ENCODE measurements at places on chromosomes 6 and 20.

DNA sequence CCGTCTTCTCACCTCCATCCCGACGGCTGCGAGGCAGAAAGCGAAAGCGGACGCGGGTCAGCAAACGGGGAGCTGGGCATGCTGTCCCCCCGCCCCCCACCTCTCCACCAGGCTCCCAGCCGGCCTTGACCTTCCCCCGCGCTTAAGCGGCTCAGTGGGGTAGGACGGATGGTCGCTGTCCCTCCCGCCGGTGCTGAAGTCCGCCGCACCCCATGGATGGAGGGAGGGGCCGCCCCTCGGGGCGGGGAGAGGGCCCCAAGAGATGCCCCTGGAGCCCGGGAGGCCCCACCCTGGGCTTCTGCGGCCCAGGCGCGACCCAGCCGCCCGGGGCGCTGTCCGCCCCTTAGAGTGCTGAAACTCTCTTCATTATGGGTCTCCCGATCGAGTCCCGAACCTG lies at the start of gene KCNB1:
KCNB1 (minus strand) TSS at position 48 of the 397 bp plus-strand sequence. CDS start 188 bp downstream, outside the sequence.
- peak; percentile 9 for DNase-seq

DNA sequence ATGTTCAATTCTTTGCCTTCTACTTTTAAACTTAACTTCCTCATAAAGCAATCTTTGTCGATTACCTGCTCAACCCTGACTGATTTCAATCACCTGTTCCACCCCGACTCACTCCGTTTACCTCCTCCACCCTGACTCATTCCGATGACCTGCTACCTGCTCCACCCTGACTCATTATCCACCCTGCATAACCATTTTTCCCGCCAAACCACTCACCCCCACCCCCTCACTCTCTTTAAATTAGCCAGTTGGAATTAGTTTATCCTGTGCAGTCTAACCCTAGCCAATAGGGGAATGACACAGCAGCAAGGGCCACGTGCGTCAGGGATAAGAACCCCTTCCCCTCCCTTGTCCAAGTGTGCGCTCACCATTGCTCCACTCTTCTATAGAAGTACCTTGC lies 56.7 kb upstream of the MRAP2 start:
- DNase-seq = no peak

DNA sequence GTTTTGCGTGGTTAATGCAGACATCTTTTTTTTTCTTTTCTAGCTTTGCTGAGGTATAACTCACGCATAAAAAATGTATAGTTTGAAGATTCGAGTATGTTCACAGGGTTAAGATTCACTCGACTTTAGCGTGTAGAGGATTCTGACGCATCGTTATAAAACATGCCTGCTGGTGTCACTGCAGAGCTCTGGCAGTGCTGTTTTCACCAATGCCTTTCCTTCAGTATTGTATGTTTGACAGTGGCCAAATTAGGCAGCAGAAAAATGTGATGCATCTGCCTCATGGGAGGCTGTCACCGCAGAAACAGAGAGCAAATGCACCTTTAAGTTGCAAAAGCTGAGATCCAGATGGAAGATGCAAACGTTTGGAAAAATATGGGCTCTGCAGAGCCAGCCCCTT lies 18.0 kb upstream of the SIRPB2 start:
- DNase-seq = no peak

DNA sequence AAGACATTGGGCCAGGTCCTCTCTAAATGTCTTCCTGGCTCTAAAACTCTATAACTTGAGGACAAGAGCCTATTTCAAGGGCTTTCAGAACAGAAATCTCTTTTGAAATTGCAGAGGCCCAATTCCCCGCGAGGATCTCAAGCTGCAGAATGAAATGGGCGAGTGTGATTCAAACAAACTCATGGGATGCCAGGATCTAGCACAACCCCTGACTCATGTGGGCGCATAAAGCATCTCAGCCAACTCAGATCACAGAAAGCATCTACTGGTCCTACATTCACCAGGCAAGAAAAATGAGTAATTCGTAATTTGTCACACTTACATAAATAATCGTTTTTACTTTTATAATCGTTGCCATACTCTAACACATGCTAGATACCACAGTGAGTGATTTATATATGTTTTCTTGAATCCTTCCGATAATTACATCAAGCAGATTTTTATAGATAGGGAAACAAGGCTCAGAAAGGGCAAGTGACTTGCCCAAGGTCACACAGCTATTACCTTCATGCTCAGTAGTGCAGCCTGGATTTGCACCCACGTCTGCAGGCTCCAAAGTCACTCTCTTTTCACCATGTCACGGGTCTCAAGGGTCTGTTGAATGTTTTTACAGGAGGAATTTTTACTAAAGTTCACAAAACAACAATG lies 26.2 kb downstream of the FOXF2 start:
- no peak for DNase-seq

GRCh38 chr6:44487586-44487985 lies 100.1 kb downstream of the CDC5L start:
- no peak for DNase-seq

DNA sequence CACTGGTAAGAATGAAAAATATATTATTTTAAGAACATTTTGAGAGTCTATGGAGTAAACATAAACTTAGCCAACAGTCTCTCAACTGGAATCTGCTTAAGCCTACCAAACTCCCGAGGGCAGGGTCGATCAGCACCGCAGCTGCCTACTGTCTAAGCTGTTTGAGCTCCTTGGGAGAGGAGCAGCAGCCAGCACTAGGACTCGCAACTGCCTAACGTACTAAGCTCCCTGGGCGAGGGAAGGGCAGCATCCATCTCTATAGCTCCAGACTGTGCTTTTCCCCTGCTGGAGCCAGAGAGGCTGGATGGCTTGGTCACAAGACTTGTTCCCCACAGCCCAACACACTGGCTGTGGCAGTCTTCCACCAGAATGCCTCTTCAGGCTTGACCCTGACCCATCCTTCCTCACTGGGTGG lies 96.4 kb downstream of the MOXD1 start:
- no peak for DNase-seq

DNA sequence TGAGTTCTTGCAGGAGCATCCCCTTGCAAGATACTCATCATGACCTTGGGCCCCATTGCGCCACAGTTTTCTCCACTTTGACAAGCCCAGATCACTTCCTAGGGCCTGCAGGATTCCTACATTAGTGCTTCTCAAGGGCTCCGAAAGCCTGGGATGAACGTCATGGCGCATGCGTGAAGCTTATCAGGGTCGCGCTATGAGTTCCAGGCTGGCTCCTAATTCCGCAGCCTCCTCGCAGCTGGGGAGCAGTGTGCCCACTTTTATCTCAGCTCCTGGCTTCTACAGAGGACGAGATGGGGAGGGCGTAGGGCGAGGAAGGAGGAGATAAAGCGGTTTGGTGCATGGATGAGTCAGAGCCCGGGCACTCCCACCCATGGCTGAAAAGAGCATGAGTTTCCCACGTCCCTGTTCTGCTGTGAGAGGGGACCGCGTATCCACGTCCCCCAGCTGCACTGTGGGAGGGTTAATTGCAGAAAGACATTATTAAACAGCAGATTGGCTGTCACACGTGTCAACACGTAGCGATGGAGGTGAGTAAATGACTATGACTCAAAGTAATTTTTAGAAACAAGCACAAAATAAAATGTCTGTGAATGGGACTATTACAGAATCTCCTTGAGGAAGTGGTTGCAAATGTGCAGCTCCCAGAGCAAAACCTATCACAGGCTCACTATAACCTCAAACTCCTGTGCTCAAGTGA lies 72.9 kb upstream of the DSP start:
- DNase-seq = no peak

DNA sequence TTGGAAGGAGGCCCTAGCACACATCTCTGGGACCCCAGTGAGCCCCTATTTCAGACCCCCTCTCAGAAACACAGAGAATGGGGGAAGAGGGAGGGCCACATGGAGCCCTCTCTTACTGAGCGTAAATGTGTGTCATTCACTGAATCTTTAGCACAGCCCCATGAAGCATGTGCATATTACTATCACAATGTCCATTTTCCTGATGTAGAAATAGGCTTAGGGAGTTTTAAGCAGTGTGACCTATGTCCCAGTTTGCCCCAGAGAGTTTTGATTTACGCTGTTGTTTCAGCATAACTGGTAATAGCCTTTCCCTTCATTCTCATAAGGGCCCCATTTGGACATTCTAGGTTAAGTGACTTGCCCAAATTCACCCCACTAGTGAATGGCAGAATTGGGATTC lies 25.0 kb upstream of the TCP11 start:
- DNase-seq = no peak

DNA sequence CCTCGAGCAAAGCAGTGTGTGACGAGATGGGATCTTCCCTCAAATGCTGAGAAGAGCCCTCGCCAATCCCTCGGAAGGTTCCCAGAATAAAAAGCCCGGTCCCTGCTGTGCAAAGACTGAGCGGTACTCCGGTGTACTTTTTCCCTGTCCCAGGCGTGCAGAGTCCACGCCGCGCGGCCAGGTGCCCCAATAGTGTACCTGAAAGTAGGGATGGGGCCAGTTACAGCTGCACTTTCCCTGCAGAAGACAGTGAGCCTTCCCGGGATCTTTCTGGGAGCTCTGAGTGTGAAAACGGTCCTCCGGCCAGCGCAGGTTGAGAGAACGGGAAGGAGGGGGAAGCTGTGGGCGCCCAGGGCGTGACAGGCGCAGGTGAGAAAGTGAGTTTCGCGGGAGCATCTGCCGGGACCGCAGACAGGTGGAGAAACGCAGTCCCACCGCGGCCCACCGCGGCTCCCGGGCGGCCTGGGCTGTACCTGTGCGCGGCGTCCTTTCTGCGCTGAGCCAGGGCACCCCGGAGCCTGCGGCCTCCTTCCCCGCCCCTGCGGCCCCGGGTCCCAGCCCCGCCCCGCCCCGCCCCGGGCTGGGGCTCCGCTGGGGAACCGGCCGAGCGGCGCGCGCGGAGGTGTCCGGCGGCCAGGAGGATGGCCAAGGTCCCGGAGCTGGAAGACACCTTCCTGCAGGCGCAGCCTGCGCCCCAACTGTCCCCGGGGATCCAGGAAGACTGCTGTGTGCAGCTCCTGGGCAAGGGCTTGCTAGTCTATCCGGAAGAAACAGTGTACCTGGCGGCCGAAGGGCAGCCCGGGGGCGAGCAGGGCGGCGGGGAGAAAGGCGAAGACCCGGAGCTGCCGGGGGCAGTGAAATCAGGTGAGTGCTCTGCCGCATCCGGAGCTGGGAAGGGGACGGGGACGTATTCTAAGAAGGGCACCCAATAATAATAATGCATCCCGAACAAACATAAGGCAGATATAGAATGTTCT lies at the start of gene RFX6:
RFX6 (plus strand) TSS at position 608 of the 977 bp plus-strand sequence; CDS start at position 642, 34 bp downstream.
- no peak for DNase-seq

DNA sequence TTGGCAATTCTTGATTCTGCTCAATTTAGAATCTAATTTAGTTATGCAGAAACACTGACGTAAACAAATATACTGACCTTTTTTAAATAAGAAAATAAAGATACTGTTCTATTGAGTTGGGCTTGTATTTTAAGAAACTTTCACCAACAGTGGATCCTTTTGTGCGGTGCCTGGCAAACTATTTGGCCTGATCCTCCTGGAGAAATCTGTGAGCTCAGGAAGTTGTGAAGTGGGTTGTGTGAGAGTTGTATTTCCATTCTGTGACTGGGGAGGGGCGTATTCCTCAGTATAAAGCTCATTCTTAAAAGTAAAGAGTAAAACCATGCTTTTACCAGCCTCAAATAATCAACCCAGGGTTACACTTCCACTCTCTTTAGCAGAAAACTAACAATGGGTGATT lies 85.6 kb downstream of the SEL1L2 start:
- no peak for DNase-seq

GRCh38 chr6:53960311-53960710 lies 150.9 kb upstream of the MLIP start:
- DNase-seq = no peak

DNA sequence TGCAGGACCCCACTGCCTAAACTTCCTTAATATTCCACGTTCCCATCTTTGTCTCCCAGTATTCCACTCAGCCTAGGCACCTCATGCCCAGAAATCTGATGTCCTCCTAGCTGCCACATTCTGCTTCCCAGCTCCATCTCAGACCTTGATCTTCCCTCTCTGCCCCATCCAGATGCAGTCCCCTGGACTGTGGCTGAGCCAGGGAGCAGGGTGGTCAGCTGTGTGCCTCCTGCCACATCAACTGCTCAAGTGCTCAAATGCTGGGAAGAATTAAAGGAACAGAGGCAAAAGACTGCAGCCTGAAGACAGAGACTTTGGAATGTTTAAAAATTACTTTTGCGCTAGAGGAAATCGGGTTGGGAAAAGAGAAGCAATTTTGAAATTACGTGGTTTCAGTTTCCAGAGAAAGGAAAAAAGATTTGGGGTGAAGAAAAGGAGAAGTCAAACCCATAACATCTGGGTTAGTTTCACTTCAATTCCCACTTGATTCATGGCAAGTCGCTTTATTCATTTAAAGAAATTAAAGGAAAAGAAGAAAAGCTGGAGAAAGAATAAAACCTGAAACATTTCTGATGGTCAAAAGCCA lies 704.8 kb downstream of the PTPRT start:
- no peak for DNase-seq

DNA sequence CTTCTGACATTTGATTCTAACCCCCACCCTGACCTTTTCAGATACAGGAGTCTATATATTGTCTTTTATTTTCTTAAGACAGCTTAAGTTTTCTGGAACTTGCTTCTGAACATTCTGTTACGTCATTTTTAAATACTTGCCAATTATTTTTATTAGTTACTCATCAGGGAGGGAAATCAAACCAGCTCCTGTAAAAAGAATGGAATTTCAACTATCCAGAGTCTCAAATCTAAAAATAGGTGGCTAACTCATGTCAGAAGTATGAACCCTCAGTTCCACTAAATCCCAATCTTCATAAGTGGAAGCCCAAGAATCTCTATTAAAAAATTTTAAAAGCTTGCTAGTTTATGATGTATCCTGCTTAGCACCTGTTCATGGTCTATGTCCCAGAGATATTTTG lies 900.0 kb downstream of the KIF16B start:
- no peak for DNase-seq

GRCh38 chr6:87200469-87201175 lies 45.3 kb downstream of the ZNF292 start:
- DNase-seq = no peak

DNA sequence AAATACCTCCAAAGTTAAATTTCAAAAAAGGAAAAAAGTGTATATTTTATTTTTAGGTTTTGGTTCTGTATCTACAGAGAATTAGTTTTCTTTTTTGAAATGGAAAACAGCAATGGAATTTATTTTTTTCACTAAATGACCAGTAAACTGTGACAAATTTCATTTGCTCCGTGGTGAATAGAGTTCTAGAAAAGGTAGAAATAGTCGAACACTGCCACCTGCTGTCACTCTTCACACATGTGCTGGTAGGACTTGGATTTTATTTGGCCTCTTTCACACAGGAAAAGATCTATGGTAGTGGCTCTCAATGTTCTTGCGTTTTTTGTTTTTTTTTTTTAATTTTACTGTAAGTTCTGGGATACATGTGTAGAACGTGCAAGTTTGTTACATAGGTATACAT lies 312.5 kb downstream of the EYA4 start:
- no peak for DNase-seq

- no peak for DNase-seq
Observed at GRCh38 chr6:148222846-148223245, 119.8 kb upstream of the SASH1 start.
